Heart left ventricle (tissue), 16 donors: ENCODE measurements at places on chromosomes 1 and 21. TPM values are rescaled to one million over a fixed set of nuclear protein-coding genes. Genes with fewer than 3 reads are reported as not detected.
A peak's percentile ranks its signal among the peaks of the same experiment; 100 is the strongest.

RAD54L gene
- 0.33 TPM for polyA plus RNA-seq

TOR1AIP2 gene
- 22.2 TPM for polyA plus RNA-seq

TEX38 gene
- polyA plus RNA-seq, result not detected

OVAAL gene
- polyA plus RNA-seq, result 2.8 TPM

FAM72D gene
- polyA plus RNA-seq, result 0.06 TPM

HENMT1 gene
- 1.5 TPM for polyA plus RNA-seq

KCNC4 gene
- polyA plus RNA-seq, result 3.1 TPM

PEX11B gene
- polyA plus RNA-seq, result 29.8 TPM

CNKSR1 gene
- polyA plus RNA-seq, result 0.80 TPM

MATN1 gene
- not detected for polyA plus RNA-seq

GNG5 gene
- 262 TPM for polyA plus RNA-seq

CHD5 gene
- polyA plus RNA-seq, result 0.08 TPM

TLCD4 gene
- 13.0 TPM for polyA plus RNA-seq

DENND2D gene
- 0.99 TPM for polyA plus RNA-seq

- DNase-seq, result no peak
These were observed 19.0 kb downstream of the CYB5RL start for GRCh38 chr1:54180701-54181360.

GRCh38 chr1:31033598-31033997 is 31.9 kb downstream of the PUM1 start:
- DNase-seq, result no peak

DNA sequence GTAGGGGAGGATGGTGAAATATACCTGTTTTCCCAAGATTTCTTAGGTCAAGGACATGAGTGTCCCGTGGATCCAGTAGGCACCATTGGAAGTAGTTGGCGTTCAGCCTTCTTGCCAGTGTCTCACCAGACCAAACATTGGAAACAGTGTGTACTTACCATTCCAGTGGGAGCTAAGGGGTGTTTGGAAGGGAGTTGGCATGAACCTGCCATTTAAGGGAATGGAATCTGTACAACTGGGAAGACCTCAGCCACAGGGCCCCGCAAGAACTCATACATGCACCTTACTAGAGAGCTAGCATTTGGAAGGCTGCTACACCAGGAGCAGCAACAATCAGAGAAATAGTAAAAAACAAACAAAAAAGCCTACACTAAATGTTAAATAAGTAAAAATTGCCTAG is 12.7 kb downstream of the ATP5PF start:
- DNase-seq, result no peak

DNA sequence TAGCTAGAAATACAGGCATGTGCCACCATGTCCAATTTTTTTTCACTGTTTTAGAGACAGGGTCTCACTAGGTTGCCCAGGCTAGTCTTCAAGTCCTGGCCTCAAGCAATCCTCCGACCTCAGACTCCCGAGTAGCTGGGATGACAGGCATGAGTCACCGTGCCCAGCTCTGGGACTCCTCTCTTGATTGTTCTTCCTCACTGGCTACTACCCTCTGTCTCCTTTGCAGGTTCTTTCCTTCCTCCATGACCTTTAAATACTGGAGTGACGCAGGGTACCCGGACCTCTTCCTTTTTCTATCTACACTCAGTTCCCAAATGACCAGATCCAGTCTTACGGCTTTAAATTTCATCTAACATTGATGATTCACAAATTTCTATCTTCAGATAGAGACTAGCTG is 34.9 kb downstream of the ASH1L start:
- no peak for DNase-seq

DNA sequence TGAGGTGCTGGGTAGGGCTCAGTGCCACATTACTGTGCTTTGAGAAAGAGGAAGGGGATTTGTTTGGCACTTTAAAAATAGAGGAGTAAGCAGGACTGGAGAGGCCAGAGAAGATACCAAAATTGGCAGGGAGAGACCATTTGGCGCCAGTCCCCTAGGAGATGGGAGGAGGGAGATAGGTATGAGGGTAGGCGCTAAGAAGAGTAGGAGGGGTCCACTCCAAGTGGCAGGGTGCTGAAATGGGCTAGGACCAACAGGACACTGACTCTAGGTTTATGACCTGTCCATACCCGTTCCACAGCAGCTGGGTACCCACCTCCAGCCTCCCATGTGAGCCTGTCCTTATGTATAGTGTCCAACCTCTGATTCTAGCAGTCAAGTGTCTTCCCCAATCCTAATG is 1.0 kb upstream of the CRTC2 start:
- no peak for DNase-seq

DNA sequence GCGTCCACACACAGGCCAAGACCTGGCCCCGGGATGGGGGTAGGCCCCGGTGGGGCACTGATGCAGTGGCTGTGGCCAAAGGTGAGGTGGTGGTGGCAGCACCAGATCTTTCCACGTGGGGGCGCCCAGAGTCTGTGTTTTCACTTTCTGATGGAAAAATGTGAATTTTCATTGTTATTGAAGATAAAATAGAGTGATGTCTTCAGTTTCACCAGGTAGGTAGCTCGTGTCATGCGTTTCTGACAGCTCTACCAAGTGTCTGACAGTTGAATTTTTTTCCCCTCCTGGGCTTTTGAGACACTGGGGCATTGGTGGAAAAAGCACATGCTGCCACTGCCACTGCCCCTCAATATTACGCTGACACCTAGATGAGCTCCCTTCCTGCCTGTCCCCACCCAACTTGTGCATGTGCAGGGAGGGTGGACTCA is 40.0 kb upstream of the MAGOH start:
- peak; percentile 45 for DNase-seq

DNA sequence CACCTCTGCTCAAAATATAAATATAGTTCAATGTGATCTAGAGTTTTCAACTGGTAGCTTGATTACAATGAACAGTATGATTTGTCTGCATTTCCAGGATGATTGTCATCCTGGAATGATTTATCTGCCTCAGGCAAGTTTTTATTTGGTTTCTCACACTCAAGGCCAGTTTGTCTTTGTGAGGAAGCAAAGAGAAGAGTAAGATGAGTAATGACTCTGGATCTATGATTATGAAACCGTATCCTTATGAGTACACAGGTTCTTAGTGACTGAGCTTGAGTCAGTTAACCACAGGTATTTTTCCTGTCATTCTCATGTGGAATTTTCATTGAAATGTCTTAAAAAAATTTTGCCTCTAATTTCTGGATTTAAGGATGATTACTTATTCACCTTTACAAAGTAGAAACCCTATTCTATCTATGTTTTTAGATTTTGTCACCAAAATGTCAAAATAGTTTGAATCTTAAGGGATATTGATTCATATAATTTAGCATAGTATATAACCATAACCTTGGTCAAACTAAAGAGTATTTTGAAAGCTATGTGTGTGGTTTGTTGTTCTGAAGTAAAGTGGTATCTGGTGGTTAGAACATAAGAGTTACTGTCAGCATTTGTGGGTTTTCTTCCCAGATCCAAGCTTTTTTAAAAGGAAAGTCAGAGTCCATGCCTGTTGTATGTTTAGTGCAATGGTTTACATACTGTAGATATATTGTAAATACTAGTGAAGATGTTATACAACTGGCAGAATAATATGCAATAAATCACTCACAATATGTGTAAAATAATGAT is 145.0 kb downstream of the RASAL2 start:
- DNase-seq, result no peak

GRCh38 chr1:109454497-109455133 is 11.7 kb upstream of the SYPL2 start:
- no peak for DNase-seq

GRCh38 chr1:43043695-43044094 is 85.0 kb upstream of the SLC2A1 start:
- DNase-seq, result no peak

DNA sequence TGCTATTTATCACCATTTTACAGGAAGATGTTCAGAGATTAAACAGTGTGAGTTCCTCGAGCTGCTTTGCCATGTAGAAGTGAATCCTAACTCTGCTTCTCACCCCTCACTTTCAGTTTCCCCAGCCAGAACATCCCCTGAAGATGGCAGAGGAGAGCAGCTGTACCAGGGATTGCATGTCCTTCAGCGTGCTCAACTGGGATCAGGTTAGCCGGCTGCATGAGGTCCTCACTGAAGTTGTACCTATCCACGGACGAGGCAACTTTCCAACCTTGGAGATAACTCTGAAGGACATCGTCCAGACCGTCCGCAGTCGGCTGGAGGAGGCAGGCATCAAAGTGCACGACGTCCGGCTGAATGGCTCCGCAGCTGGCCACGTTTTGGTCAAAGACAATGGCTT is 16.9 kb downstream of the TENT5C start:
- no peak for DNase-seq

DNA sequence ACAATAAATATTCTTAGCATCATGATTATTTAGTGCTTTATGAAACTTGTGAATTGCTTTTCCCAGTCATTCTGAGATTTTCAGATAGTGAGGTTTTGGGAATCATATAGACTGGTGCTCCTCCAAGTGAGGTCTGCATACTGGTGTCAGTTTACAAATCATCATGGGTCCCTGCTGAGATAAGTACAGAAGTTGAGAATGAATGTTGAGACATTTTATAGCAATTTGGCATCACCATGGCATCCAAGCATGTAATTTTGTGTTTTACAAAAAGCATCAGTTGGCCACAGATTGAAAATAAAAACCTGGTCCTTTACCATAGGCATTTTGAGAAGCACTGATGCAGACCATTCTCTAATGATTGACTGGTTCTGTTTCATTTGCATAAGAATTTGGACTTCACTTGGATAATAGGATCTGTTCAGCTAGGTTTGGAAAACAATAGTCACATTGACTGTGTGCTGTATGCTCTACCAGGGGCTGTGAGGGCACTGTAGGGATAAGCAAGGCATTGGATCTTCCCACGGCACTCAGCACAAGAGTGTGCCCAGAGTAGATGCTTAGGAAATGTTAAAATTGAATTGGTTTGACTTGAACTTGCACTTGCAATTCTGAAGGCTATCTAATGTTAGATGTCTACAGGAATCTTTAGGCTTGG is 79.0 kb upstream of the JUN start:
- DNase-seq, result no peak

DNA sequence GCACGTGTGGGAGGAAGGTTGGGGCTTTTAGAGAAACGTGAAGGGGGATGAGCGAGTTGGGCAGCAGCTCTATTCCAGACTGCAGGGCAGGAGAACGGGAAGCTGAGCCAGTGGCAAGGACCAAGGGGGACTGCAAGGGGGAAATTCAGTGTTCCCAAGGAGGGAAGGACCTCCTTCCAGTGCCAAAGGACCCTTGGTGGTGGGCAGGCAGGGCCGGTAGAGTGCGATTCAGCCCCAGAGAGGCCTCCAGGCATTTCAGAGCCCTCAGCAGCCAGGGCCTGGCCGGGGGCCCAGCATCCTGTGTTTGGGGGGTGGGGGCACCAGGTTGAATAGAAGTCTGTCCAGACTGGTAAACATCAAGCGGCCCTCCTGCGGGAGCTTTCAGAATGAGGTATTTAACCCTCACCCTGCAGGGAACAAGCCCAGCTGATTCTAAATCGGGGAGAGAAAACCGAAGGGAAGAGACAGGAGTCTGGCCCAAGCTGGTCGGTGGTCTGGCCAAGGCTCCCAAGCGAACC is 2.3 kb downstream of the COL9A2 start:
- no peak for DNase-seq

DNA sequence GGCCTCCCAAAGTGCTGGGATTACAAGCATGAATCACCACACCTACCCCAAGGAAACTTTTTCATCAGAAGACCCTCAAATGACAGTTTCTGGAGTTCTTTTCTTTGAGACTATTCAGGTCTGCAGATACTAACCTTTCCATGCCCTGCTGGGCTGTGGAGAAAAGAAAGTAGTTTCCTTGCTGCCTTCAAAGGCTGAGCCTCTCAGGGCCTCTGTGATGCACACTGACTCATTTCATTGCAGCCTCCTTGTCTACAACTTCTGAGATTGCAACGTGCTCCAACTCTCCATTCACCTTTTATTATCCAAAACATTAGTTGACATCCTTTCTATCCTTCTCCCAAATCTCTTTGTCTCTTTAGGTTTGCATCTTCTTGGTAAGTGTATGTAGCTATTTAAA is 8.8 kb upstream of the SAMSN1 start:
- DNase-seq, result no peak

- DNase-seq, result no peak
These were observed 72.0 kb downstream of the GDAP2 start for GRCh38 chr1:117857418-117857817.

GRCh38 chr1:225424562-225425200 is 3.2 kb downstream of the LBR start:
- no peak for DNase-seq

DNA sequence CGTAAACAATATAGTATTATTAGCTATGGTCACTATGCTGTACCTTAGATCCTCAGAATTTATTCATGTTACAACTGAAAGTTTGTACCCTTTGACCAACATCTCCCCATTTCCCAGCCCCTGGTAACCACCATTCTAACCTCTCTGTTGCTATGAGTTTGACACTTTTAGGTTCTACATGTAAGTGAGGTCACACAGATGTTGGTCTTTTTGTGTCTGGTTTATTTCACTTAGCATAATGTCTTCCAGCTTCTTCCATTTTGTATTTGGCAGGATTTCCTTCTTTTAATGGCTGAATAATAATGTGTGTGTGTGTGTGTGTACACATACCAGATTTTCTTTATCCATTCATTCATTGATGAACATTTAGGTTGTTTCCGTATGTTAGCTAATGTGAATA is 139.5 kb downstream of the FAF1 start:
- no peak for DNase-seq

DNA sequence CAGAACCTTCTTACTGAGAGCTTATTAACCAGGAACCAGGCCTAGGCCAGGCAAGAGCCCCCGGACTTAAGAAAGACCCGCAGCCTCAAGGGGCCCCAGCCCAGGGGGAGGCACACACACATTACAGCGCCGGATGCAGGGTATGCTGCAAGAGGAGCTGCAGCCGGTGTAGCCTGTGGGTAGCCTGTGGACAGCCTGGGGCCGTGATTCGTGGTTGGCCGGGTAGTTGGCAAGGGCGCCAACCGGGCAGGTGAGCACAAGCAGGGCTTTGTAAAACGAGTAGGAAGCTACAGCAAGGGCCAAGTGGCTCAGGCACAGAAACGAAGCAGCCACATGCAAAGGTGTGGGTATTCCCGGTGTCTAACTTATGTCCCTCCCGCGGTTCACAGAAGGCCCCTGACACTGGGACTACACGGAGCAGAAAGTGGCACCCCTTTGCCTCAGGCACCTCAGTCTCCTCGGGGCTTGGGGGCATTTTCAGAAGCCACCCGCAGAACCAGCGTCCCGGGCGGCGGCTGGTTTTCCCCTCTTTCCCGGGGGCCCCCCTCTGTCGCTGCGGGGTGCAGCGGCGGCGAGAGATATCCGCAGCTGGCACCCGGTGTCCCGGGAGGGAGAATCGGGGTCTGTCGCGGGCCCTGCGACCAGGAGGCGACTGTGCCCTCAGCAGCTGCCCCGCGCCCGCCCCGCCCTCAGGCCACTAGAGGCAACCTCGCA is 40.8 kb downstream of the KIAA1614 start:
- no peak for DNase-seq

DNA sequence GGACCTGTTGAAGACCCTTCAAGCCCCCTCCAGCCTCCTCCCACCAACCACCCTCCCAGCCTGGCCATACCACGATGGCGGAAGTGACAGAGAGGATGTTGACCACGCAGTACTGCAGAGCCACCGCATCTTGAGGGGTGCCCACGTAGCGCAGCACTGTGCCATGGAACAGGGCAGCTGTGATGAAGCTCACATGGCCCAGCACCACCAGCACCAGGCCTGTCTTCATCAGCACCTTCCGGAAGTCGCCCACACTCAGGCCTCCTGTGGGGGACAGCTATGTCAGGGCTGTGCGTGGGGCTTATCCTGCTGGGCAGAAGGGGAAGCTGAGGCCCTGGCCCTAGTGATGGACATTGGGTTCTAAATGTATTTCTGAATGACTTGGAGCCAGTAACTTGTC is 3.1 kb downstream of the TMEM54 start:
- no peak for DNase-seq
